ENCODE measurements at places on chromosomes 4 and X.

GRCh38 chr4:8665406-8666360 is 73.1 kb downstream of the CPZ start:
- no peak for DNase-seq

- no peak for DNase-seq
Observed at GRCh38 chr4:141275834-141276233, 55.1 kb downstream of the ZNF330 start.

- DNase-seq: no peak
Observed at GRCh38 chrX:144601010-144601409, 646.3 kb upstream of the SPANXN1 start.

DNA sequence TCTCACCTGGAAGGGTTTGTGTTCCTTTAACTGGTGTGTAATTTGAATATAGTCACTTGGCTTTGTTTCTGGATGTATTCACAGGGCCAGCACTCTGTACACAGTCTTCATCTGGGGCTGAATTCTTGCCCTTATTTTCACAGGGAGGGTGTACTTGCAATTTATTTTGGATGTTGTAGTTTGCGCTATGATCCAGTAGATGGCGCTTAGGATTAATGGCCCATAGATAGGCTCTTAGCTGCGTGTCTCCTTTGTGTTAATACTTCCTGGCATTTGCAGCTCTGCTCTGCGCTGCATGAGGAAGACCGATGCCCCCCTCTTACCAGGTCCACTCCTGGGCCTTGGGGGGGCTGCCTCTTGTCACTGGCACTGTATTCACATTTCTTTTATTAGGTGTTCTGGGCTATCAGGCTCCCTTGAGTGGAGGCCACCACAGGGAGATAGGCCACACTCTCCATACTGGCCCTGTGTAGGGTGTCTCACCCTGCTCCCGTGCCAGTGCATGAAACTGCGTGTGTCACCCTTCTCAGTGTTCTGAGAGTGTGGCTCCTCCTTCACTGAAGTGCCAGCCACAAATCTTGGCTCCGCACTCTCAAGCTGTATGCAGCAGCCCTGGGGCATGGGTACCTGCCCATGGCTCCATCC is 562.2 kb downstream of the ZIC3 start:
- no peak for DNase-seq

- DNase-seq: no peak
Observed at GRCh38 chr4:103076747-103077347, at the start of gene SLC9B2. TSS of gene SLC9B2 (minus strand) at chr4:103076761. CDS start at chr4:103067550, 9,211 bp downstream.

DNA sequence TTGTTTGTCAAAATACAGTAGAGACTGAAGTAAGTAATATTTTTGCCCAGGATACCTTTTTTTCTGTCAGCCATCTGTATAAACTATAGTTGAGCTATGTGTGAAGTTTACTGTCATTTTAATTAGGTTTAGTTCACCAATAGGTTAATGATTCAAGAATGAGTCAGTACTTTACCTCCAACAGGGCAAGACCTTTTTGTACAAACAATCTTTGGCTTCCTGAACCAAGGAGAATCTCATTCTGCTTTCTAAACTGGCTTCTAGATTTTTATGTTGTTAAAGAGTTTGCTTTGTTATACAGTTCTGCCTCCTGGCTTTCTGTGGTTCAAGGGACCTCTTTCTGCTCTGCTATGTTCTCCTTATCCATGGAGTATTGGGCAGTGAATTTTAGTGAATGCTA is 412.0 kb upstream of the NR3C2 start:
- no peak for DNase-seq

- DNase-seq: no peak
Observed at GRCh38 chrX:50705042-50705441, 109.0 kb downstream of the SHROOM4 start.
